ENCODE measurements at places on chromosomes 2 and 18.

- DNase-seq, result no peak
These were observed 18.2 kb downstream of the CDKL4 start for GRCh38 chr2:39225567-39225966.

GRCh38 chr2:235669269-235669831 is 175.5 kb downstream of the AGAP1 start:
- peak; percentile 78 for DNase-seq

DNA sequence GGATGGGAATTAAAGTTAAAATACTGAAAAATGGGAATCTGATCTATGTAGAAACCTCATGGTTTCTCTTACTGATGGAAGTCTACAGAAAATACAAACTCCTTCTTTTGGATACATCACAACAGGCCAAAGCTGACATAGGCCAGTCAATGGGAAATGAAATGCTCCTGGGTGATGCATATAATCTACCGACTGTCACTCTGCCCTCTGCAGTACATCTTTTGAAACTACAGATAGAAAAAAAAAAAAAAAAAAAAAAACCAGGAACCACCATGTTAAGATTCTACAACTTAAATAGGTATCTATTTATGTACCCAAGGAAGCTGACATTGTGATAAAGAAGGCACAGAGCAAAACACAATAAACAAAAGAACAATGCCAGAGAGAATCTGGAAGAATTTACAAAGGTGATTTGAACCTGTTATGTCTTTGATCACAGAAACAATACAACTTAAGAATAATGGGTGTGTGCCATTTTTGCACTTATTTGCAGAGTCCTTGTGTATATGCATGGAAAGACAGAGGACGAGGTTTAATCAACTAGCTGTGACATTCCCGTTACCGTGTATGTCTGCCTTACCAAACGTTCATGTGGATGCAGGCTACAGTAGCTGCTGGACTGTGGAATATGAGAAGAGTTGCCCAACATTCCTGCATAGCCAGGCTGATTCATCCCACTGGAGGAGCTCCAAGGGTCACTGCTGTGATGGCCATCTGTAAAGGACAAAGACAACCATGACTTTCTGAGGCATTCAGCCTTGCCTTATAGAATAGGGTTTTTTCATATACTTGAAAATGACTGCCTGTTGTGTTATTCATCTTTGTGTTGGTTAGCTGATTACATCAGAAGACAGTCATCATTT is 312.7 kb downstream of the TCF4 start:
- no peak for DNase-seq

DNA sequence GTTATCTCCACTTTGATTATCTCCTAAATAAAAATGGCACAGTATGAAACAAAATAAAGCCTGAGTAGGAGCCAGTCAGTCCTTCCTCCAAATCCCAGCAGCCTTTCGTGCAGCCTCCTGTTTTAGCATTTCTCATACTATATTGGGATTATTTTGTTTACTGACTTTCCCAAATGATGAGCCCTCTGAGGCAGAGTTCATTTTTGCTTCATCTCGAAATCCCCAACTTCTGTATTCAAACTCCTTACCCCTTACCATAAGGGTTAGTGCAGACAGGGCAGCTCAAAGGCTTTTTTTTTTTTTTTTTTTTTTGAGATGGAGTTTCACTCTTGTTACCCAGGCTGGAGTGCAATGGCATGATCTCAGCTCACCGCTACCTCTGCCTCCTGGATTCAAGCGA is 113.3 kb upstream of the FOSL2 start:
- no peak for DNase-seq

GRCh38 chr2:149094217-149095015 is 55.9 kb downstream of the LYPD6B start:
- DNase-seq, result no peak

DNA sequence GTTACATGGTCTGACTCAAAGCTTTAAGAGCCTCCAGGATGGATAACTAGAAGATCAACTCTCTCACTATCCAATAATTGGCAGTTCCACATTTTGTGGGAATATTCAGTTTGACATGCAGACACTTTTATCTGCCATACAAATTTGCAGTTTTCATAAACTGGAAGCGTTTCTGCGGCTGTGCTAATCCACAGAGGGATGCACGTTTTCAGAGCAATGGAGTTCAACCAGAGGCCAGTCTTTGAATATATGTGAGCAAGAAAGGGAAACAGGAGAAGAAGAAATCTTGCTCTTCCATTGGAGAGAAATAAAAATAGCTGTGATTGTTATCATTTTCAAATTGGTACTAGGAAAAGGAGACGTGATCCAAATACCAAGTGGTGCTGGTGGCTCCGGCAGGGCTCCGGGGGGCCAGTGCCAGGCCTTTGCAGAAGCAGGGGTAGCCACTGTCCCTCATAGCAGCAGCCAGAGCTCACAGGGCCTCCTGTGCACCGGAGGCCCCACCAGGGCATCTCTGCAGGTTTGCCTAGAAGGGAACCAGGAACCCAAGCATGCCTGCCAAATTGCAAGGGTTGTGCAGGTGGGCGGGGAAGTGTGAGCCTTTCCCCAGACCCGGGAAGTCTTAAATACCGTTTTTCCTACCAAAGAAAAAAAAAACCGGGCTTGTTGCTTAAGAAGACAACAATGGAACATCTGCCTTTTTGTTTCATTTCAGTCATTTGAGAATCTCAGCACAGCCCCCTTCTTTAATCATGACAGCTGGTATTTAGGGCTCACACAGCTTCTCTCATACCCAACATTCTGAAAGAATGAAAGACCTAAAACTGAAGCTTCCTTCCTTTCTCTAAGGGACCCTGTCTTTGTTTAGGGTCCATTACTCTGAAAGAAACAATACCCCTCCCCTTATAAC is 791.1 kb upstream of the SOX11 start:
- no peak for DNase-seq

DNA sequence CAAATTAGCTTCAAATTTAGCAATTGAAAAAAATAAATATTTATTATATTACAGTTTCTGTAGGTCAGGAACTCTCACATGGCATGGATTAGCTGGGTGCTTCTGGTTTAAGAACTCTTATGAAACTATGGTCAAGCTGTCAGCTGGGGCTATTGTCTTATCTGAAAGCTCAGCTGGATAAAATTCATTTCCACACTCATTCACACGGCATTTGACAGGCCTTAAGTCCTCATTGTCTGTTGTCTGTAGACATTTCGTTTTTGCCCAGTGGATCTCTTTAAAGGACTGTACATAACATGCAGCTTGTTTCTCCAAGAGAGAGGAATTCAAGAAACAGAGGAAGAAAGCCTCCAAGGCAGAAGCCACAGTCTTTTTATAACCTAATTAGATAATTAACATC is 1556.8 kb upstream of the SLC39A10 start:
- no peak for DNase-seq

- DNase-seq, result no peak
These were observed 1710.2 kb upstream of the SLC39A10 start for GRCh38 chr2:193946806-193947205.

DNA sequence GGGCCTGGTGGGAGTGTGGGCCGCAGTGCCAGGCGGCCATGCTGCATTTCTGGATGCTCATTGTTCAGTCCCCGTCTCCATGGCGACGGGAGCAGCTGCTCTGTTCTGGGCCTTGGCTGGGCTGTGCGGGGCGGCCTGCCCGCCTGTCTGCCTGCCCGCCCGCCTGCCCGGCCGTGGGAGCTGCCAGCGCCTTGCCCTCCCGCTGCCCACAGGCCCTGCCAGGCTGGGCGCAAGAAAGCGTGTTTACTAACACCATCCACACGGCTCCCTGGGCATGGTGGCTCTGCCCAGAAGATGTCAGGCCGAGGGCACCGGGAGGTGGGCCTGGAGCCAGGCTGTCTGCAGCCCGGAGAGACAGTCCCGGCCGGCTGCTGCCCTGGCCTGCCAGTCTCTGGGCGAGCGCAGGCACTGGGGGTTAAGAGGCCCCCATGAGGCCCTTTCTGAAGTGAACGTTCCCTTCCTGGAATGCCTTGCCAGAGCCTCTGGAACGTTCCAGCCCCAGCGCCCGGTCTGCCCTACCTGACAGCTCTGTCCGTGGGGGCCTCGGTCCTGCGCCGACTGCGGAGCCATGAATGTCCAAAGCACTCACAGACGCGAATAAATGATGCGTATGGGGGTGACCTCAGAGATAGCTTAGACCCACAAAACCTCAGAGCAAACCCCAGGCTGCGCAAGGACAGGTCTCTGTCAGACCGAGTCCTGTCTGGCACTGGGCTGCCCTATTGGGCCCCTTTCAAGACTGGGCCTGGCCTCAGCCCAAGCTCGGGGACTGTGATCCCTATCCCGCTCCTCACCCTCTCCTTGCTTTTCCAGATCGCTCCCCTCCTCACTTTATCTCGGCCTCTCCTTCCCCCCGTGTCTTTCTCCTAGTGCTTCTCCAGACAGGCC is 44.3 kb downstream of the MYCN start:
- peak; percentile 43 for DNase-seq

GRCh38 chr18:76847916-76848315 is 25.6 kb downstream of the ZNF236 start:
- DNase-seq, result no peak

- DNase-seq, result no peak
These were observed 1723.7 kb downstream of the SUCLG1 start for GRCh38 chr2:82735336-82735735.

- DNase-seq, result no peak
These were observed 105.6 kb downstream of the ANTXR1 start for GRCh38 chr2:69118609-69119008.

GRCh38 chr2:71647356-71647755 is 194.0 kb downstream of the DYSF start:
- no peak for DNase-seq

DNA sequence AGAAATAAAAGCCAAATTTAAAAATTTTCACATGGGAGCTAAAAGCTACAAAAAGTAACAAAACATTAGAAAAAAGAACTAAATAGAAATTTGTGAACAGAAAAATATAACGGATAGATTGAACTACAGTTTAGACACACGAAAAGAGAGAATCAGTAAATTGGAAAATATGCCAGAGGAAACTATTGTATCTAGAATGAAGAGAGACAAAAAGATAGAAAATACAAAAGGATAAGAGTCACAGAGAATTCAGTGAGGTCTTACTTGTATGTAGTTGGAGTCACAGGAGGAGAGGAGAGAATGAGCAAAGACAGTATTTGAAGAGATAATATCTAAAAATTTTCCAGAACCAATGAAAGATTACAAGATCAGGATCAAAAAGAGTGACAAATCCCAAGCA is 11.3 kb upstream of the MCFD2 start:
- DNase-seq, result no peak

DNA sequence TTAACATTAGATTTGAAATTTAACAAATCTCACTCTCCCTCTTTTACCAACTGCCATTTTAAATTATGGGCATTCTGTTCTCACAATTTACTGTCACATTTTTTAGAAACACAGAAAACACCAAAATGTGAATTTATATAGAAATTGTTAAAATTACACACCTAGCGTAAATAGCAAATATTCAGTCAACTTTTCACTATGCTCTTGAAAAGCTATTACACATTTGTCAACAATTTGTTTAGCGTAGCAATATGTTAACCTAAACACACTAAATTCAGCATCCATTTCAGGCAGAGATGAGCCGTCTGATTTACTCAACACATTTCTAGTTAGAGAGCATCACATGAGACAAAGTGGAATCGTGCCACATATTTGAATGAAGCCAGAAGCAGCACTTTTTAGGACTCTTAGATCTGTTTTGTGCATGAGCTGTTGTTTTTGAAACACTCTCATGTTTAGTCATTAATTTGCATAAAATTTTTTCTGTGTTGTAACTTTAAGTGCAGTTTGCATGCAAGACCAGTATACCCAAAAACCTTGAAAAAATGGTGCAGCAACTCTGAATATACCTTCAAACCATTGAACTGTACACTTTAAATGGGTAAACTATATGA is 8.2 kb downstream of the TTC32 start:
- DNase-seq, result no peak

DNA sequence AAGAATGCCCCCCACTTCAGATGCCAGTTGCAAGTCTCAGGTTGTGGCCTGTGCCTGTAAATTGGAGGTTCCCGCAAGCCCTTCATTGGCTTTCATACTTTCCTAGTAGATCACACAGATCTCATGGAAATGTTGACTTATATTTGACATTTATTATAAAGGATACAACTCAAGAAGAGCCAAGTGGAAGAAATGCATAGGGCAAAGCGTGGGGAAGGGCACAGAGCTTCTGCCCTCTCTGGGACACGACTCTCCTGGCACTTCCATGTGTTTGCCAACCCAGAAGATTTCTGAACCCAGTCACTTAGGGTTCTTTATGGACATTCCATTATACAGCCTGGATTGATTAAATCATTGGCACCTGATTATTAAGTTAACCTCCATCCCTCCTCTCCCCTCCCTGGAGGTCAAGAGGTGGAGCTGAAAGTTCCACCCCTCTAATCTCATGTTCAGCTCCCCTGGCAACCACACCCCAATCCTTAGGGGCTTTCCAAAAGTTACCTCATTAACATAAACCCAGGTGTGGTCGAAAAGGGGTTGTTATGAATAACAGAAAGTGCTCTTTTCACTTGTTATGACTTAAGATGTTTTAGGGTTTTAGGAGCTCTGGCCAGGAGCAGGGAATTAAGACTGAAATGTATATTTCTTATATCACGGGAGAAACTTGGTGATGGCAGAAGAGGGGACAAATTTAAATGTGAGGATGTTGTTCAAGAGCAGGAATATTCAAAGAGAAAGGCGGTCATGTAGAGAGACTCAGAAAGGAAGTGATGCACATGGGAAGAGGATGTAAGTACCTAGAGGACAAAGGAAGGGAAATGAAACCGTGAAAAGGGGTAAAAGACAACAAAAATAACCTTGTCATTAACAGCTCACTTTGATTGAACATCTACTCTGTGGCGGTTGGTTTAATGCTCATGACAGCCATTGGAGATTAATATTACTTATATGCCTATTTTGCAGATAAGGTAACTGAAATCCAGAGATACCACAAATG is 31.8 kb downstream of the SP100 start:
- no peak for DNase-seq

GRCh38 chr2:186637497-186637800 is 47.6 kb downstream of the ITGAV start:
- DNase-seq, result no peak

DNA sequence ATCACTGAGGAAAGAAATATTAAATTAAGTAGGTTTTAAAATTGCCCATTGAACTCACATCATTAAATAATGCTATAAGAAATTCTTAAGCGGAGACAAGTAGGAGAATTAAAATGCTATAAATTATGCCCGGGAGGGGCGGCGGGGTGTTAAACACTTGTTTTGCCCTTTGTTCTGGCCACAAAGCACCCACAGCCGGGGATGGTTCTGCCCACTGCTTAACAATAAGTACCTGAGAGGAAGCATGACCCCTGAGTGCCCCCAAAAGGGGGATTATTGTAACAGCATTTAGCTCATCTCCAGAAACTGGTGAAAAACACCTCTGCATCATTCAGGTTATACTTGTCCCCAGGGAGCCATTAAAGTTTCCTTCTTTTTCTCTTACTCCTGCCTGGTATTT is 332.7 kb upstream of the POU3F3 start:
- peak; percentile 15 for DNase-seq
